ENCODE measurements at places on chromosomes 3 and 15.

- DNase-seq: no peak
Measured at GRCh38 chr3:71499227-71499876, 84.2 kb downstream of the FOXP1 start.

GRCh38 chr15:92934716-92935115 lies 34.6 kb downstream of the CHD2 start:
- DNase-seq: no peak

DNA sequence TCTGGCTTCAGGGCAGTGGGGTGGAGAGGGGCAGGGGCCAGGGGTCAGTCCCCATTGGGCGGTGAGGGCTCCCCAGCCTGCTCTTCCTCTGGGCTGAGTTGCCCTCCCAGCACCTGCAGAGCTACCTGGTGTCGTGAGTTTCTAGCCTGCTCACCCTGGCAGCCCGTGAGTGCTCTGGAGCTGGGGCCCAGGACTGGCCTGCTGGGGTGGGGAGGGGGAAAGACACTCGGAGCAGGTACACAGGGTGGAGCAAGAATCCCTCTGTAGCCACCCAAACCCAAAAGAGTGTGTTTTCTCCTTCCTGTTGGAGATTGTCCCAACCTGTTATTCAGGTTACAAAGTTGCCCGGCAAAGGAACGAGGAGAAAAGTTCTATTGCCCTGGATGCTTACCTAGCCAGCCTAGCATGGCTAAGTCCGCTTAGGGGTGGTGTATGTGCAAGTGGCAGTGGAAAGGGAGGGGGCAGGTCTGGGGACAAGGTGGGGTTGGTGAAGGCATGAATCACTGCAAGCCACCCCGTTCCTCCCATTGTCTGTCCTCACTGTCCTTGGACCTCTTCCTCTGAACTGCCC lies 8.9 kb downstream of the FAM3D start:
- DNase-seq: no peak

GRCh38 chr15:66110864-66111263 lies 142.7 kb downstream of the MEGF11 start:
- no peak for DNase-seq

- DNase-seq: no peak
Measured at GRCh38 chr3:128855569-128855968, 23.9 kb upstream of the ACAD9 start.

DNA sequence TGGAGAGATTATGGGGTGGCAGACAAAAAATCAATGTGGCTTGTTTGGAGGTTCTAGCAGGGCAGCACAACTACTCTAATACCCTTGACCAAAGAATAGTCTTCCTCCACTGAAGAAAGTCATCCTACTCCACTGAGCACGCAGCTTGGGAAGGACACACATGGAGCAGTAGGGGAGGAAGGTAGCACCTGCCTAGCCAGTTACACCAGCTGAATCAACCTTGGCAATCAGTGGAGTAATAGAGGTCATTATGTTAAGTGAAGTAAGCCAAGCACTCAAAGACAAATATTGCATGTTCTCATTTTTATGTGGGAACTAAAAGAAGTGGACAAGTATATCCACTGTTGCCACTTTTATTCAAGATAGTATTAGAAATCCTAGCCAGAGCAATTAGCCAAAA lies 555.8 kb upstream of the ALCAM start:
- no peak for DNase-seq

DNA sequence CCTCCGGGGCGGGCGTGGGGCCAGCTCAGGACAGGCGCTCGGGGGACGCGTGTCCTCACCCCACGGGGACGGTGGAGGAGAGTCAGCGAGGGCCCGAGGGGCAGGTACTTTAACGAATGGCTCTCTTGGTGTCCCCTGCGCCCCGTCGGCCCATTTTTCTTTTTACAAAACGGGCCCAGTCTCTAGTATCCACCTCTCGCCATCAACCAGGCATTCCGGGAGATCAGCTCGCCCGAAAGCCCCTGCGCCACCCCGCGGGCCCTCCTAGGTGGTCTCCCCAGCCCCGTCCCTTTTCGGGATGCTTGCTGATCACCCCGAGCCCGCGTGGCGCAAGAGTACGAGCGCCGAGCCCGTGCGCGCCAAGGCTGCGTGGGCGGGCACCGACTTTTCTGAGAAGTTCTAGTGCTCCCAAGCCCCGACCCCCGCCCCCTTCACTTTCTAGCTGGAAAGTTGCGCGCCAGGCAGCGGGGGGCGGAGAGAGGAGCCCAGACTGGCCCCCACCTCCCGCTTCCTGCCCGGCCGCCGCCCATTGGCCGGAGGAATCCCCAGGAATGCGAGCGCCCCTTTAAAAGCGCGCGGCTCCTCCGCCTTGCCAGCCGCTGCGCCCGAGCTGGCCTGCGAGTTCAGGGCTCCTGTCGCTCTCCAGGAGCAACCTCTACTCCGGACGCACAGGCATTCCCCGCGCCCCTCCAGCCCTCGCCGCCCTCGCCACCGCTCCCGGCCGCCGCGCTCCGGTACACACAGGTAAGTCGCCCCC lies at the start of gene THBS1:
Gene THBS1 (plus strand): TSS at position 595 of the 757 bp plus-strand sequence. CDS start 779 bp downstream, outside the sequence.
- DNase-seq: peak; percentile 99

DNA sequence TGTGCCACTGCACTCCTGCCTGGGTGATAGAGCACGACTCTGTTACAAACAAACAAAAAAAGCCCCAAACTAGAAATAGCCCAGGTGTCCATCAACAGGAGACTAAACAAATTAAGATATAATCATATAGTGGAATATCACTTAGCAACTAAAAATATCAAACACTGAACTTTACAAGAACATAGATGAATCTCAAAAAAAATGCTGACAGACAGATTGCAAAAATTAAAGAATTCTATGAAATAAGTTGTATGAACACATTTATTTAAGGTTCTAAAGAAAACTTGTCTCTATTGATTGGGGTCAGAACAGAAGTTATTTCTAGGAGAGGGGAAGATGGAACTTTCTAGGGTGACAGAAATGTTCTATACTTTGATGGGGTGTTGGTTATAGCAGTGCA lies 268.2 kb downstream of the CTNNB1 start:
- no peak for DNase-seq

DNA sequence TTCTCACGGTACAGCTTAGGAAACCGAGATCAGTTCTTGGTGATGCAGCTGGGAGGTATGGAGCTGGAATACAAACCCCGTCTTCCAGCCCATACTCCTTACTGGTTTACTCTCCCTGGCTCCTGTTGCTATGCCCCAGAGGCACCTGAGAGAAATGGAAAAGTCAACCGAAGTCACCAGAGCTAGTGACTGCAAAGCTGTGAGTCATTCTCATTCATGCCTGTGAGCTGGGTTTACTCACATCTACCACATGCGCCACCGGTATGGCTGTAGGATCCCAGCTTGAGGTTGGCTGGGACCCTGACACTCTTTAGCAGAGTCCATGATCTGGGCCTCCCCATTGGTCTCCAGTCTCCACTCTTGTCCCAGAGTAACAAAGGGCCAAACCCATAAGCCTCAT lies 111.5 kb upstream of the ETV5 start:
- no peak for DNase-seq

DNA sequence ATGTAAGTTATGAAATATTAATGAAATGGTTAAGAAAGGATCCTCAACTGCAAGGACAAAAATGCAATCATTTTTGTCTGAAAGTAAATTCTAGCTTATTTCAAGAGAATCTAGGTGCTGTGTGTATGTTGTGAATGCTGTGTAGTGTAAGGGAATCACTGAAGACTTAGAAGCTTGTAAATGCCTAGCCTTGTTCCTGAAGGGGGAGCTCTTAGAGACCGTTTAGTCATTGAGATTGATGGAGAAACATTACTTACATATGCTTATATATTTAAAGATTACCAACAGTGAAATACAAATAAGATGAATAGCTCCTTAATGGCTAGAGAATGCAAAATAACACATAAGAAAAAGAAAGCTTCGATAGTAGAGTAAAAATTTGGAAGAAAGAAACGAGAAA lies 67.9 kb downstream of the CNTN4 start:
- DNase-seq: no peak

DNA sequence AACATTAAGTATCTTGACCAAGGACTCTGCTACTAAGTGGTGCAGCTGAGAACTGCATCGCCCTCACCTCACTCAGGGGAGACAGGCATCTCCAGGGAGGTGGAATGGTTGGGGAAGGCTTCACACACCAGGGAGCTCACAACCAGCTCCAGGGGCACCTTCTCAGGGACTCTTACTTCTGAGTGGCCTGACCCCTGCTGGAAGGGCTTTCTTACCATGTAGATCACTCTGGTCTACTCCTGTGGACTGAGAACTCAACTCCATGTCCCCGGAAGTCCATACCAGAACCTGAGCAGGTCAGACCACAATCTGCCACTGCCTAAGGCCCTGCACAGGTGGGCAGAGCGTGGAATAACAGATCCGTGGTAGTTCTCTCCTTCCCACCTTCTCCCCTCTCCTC lies 140.5 kb downstream of the TLE3 start:
- no peak for DNase-seq

- DNase-seq: no peak
Measured at GRCh38 chr3:878746-879145, 214.1 kb upstream of the CNTN6 start.

GRCh38 chr15:74209997-74210671 lies 7.5 kb upstream of the STRA6 start:
- DNase-seq: peak; percentile 86

DNA sequence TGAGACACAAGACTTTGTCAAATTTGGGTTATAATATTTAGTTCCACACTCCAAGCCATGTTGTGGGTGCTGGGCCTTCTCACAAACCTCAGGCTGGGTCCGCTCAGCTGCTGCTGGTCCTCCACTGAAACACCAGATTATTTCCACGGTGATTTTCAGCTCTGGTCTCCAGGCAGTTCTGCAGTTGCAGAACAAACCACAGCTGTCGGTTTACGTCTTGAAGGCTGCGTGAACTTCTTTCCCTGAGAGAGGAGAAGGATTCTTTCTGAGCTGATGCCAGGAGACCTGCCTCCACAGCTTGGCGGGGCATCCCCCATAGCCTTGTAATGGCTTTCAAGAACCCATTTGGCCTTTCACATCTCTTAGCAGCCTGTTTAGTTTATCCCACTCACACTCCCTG lies 16.2 kb downstream of the GALNT15 start:
- no peak for DNase-seq

GRCh38 chr15:76108021-76108723 lies 48.4 kb downstream of the TMEM266 start:
- no peak for DNase-seq

DNA sequence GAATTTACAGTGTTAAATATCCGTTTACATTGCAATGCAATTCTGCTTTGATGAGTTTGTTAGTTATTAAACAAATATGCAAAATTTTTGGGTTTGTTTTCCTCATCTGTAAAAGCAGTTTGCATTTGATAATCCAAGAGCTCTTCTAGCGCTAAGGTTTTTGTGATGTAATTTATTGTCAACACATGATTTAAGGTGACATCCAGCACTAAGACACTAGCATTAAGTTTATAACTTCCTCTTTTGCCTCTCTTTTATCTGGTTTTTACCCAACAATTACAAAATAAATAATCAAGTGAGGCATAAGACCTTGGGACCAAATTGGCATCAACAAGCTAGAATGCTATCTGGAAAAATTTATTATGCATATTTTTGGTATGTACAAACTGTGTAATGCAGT lies 969 bp upstream of the DNAJC19 start:
- no peak for DNase-seq

GRCh38 chr3:64190517-64191515 lies 34.5 kb downstream of the PRICKLE2 start:
- peak; percentile 79 for DNase-seq

GRCh38 chr3:30350011-30350410 lies 256.4 kb upstream of the TGFBR2 start:
- no peak for DNase-seq
